NB4 (cell line): ENCODE measurements at places on chromosomes 3 and 15.

DNA sequence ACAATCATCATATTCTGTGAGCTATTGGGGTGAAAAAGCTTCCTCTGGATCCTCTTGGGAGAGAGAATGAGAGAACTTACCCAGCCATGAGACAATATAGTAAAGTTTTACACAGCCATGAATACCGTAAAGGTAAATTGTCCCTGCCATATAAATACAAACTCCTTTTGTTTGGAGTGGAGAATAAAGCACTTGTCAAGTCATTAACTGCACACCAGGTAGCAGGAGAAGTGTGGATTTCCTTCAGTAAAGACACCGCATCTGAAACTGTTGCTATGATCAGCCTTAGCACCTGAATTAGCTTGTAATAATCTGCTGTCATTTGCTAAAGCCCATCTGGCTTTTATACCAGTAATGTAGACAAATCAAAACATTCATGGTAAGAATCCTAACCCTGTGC, 336.6 kb upstream of the SLCO3A1 start:
- DNase-seq, result no peak

GRCh38 chr15:28128031-28128430, 28.9 kb upstream of the OCA2 start:
- no peak for DNase-seq

GRCh38 chr15:76065245-76065644, 5.5 kb downstream of the TMEM266 start:
- peak; percentile 83 for DNase-seq

GRCh38 chr15:98719137-98719740, 70.9 kb downstream of the IGF1R start:
- no peak for DNase-seq

- DNase-seq, result no peak
These were observed 384.9 kb upstream of the RARB start for GRCh38 chr3:25043177-25043576.

DNA sequence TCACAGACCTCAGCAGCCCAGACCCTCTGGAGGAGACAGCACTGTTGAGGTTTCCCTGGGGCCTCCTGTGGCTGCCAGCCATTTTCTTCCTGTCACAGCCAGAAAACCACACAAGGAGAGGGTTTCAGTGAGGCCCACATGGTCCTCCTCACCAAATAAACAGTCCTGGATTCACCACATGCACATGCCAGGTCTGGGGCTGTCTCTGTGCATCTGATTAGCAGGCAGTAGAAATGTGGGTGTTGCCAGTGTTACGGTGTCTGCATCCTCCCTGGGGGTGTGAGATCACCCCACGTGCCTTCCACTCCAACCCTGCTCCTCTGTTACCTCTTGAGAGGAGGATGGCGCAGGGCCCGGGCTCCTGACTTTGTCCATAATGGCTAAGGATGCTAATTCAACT, 140.4 kb downstream of the CHDH start:
- no peak for DNase-seq

DNA sequence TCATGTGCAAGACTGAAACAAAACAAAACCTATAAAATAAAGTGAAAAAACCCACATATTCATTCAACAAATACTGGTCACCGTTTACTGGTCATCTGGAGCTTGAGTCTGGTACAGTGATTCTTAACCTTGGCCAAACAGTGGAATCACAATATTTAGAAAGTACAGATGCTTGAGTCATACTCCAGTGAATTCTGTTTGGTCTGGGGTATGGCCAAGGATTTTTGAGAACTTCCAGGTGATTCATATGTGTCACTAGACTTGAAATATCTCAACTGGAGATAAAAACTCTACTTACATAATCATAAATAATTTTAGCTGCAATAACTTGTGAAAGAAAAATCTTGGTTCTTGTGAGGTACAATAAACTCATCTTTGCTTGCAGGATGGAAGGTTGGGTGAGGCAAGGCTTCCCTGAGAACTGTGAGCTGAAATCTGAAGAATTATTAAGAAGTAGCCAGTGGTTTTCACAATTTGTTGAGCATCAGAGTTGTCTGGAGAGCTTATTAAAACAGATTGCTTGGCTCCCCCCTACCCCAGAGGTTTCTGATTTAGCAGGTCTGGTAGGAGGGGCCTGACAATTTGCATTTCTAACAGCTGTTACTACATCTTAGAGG, 9.6 kb downstream of the NEK11 start:
- no peak for DNase-seq

- DNase-seq, result no peak
These were observed 639.4 kb upstream of the NAALADL2 start for GRCh38 chr3:174219738-174220137.

GRCh38 chr3:125179143-125179883, 33.2 kb downstream of the SLC12A8 start:
- DNase-seq, result no peak

- no peak for DNase-seq
These were observed 223.3 kb upstream of the ARHGEF26 start for GRCh38 chr3:153897842-153898241.

DNA sequence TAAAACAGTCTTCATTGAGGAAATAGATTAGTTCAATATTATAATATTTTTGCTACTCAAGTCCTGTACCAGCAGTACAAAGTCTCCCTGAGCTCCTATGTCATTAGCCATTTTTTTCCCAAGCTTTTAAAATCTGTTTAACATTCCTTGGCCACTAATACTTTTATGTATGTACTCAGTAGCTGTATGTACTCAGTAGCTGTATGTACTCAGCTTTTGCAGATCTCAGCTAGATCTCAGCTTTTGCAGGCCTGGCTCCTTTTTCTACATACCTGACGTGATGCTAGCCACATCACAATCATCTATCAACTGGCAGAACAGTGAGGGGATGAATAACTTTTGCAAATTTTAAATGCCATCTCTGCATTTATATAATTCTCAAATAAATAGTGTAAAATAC, 13.8 kb downstream of the SLC9C1 start:
- no peak for DNase-seq
